Colonic mucosa (tissue), 4 donors: ENCODE measurements at places on chromosomes 4 and X. TPM values are rescaled to one million over a fixed set of nuclear protein-coding genes. Genes with fewer than 3 reads are reported as not detected.

Gene SLC25A14
- total RNA-seq = 6.4 TPM

Gene MAGEA11
- total RNA-seq = not detected

Gene PCDH11X
- 0.15 TPM for total RNA-seq

Gene CYTL1
- total RNA-seq = 0.90 TPM

Gene UCP1
- total RNA-seq = not detected

Gene GAB3
- total RNA-seq = 1.4 TPM

Gene NPY1R
- total RNA-seq = 2.0 TPM

Gene NUDT10
- total RNA-seq = 0.64 TPM

Gene FATE1
- total RNA-seq = not detected

Gene TGIF2LX
- not detected for total RNA-seq

Gene SH2D1A
- total RNA-seq = 0.54 TPM

Gene CABS1
- total RNA-seq = not detected

Gene CTPS2
- 17.7 TPM for total RNA-seq

DNA sequence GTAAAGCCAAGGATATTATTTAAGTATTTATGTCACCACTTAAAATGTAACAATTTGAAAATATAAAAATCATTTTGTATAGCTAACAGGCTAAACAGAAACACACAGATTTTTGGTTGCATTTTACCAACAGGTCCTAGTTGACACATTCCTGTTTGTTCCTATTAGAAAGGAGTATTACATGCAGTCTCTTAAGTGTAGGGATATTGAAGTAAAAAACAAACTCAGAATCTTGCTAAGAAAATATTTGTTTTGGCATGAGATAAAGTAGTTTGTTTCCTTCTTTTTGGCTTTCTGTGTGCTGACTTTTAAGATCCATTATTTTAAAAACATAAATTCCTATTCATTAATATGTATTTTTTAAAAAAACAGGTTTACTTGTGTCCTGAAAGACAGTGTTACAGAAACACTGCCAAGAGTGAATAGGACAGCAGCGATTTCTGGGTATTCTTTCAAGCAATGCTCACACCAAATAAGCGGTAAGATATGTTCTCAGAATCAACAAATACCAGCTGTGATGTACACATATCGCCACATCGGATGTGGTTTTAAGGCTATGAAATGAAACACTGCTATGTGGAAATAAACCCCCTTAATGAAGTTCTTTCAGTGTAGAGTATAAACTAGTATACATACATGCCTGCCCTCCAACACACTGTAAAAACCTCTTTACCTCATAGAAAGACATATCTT is 6.9 kb downstream of the F11 start:
- DNase-seq = no peak

DNA sequence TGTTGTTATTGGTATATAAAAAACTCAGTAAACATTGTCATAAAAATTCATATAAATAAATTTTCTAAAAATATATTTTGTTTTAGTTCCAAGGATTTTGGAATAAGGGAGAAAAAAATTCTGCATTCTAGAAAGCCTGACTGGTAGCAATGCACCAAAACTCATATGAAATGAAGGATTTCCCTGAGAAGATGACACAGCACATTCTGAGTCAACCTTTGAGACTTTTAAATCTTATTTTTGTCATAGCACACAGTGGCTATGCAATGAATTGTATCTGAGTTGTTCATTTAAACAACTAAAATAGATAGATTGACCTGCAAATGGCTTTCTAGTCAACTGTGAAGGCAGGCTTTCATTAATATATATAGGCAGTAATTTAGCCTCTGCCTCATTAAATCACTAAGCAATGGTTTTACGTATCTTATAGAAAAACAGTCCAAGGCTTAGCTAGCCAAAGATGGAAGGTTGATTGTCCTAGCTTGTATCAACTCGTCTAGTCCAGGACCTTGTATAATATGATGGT is 239.1 kb upstream of the NEIL3 start:
- no peak for DNase-seq

- no peak for DNase-seq
Observed at GRCh38 chrX:53163436-53163835, 61.6 kb downstream of the KDM5C start.

GRCh38 chr4:105154576-105154975 is 7.9 kb downstream of the TET2 start:
- peak; percentile 62 for DNase-seq

DNA sequence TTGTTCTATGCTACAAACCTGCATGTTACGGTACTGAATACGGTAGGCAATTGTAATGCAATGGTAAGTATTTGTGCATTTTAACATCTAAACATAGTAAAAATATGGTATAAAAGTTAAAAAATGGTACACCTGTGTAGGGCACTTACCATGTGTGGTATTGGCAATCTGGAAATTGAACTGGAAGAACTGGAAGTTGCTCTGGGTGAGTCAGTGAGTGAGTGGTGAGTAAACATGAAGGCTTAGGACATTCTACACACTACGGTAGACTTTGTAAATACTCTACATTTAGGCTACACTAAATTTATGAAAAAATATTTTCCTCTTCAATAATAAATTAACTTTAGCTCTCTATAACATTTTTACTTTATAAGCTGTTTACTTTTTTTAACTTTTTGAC is 78.9 kb downstream of the RRAGB start:
- DNase-seq = no peak

- no peak for DNase-seq
Observed at GRCh38 chrX:349196-349595, 30.6 kb upstream of the GTPBP6 start.

GRCh38 chr4:141711211-141711610 is 74.8 kb downstream of the IL15 start:
- no peak for DNase-seq

- no peak for DNase-seq
Observed at GRCh38 chr4:152513078-152513477, 22.8 kb downstream of the FBXW7 start.

- peak; percentile 77 for DNase-seq
Observed at GRCh38 chrX:68842351-68842750, 13.5 kb downstream of the EFNB1 start.

DNA sequence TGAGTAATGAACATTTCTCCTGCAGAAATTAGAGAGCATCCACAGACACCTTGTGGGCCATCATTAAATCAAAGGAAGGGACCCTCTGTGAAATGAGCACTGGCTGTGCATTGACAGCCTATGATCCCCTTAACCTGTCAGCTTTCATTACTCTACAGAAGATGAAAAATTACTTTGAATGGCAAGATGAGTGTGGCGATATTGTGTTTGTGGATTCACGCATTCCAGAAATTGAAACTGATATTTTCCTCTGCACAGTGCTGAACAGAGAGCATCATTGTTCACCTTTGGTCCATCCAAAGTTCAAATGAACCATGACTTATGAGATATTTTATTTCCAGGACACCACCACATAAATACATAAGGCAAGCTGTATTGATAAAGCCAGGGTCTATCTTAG is 374.8 kb upstream of the ANXA10 start:
- no peak for DNase-seq

GRCh38 chr4:73396993-73397972 is 6.8 kb upstream of the ALB start:
- no peak for DNase-seq

- peak; percentile 70 for DNase-seq
Observed at GRCh38 chrX:17374619-17375366, at the start of gene NHS. Gene NHS, plus strand, starts transcription at chrX:17375200. Its CDS starts 558 bp downstream, at chrX:17375758.

DNA sequence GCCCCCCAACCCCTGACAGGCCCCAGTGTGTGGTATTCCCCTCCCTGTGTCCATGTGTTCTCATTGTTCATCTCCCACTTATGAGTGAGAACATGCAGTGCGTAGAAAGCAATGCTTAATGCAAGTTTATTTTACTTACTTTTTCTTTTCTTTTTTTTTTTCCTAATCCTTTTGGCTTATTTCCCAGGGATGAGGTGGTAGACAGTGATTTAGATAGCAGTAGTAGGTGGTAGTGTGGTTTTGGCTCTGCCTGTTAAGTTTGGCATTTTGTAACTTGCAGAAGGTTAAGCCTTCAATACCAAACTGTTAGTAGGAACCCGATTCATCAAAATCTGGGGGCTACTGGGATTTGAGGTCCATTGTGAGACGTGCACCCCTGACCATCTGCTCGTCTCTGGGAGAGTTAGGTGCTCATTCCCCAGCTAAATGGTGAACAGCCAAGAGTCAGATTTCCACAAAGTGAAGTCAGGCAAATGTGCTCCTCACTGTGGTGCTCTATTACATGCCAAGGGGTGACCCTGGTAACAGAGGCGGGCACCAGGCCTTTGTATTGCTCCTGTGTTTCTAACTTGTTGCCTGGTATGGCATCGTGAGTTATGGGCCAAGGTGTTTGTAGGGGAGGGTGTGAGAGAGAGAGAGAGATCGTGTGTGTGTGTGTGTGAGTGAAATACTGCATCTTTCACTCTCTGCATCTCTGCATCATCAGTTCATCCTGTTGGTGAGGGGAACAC is 70.3 kb downstream of the PHOX2B start:
- DNase-seq = no peak

GRCh38 chr4:38618505-38618904 is 45.5 kb upstream of the KLF3 start:
- DNase-seq = no peak

GRCh38 chr4:52054254-52054653 is 3.1 kb downstream of the SPATA18 start:
- no peak for DNase-seq

DNA sequence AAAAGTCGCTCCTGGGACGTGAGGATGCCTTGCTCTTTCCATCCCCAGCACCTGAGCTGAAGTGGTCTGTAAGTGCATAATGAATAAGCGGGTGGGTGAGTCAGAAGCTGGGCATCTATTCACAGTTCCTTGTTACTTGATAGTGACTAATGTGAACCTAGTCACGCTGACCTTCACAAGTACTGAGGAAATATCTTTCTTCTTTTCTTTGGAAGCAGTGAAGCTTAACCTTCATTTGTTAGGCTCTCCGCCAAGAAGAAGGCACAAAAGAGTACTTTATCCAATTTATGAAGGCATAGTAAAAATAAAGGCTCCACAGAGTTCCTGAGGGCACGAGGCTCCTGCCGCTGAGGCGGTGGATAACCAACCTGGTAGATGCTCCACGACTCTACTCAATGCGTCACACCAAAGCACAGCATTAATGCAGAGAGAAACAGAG is 475.7 kb upstream of the SLIT2 start:
- DNase-seq = no peak

DNA sequence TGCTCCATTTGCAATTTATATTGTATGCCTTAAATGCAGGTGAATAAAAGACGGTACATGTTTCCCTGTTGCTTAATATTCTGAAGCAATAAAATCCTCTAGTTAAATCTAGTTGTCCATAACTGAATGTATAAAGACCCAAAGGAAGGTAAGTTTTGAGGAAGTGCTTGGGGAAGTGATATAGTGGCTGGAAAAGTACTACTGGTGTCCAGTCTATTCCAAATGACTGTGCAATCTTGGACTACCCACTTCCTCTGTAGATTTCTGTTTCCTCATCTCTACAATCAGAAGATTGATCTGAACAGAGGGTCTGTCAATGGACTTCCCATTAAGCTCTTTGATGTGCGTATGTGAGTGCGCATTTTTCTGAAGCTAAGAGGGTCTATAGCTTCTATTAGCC is 17.0 kb downstream of the SNCA start:
- DNase-seq = no peak

- DNase-seq = no peak
Observed at GRCh38 chrX:132843363-132843762, 115.1 kb downstream of the HS6ST2 start.
